Heart right ventricle (tissue), 16 donors: ENCODE measurements at places on chromosomes 7 and 10. TPM values are rescaled to one million over a fixed set of nuclear protein-coding genes. Genes with fewer than 3 reads are reported as not detected.

GRCh38 chr10:14020037-14020664 is 310.6 kb downstream of the FRMD4A start:
- no peak overlapping the region for H3K4me3 ChIP-seq
- H3K36me3 ChIP-seq = no peaks in the 10 kb centered on the region
- no peak for DNase-seq
- H3K27me3 ChIP-seq = peaks cover 7% of the 10 kb centered on the region

DNA sequence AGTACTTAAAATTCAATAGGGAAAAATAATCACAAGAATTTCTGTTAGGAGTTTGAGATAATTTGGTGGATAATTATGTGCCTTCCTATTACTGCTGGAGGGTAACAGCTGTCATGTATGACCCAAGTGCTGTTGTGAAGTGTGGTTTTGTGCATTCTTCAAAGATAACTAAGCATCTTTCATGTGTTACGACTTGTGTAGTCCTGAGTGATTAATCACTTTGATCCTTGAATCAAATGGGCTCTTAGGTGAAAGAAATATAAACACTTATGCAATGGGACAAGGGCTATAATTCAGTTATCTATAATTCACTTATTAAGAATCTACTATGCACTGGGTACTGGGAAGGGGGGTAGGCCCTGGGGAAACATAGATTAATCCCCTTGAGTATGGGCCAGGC is 89.0 kb downstream of the CH25H start:
- peaks cover 24% of the 10 kb centered on the region for H3K4me1 ChIP-seq
- no peak overlapping the region for H3K4me3 ChIP-seq
- no peaks in the 10 kb centered on the region for H3K27me3 ChIP-seq
- no peak for DNase-seq
- no peaks in the 10 kb centered on the region for H3K36me3 ChIP-seq

DNA sequence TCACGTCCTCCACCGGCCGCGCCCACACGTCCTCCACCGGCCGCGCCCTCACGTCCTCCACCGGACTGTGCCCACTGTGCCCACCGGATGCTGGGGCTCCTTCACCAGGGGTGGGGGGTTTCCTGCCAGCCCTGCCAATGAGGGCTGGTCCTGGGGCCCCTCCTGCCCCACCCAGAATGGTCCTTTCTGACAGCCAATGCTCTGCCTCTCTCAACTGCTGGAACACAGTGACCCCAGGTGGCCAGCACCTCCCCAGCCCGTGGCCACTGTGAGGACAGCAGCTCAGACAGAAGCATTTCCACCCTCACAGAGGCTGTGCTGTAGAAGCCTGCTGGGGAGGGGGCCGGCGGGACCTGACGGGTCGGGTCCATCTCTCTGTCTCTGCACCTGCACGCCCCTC is 90.1 kb upstream of the DNAAF5 start:
- no peak overlapping the region for H3K4me3 ChIP-seq
- H3K27ac ChIP-seq = no peak overlapping the region
- DNase-seq = no peak
- H3K4me1 ChIP-seq = no peaks in the 10 kb centered on the region
- H3K36me3 ChIP-seq = no peaks in the 10 kb centered on the region
- H3K27me3 ChIP-seq = no peaks in the 10 kb centered on the region

The FKBP6 gene
- not detected for total RNA-seq

The SPDYE2B gene
- not detected for total RNA-seq

The CYP3A4 gene
- total RNA-seq = not detected
